SW480 (cell line): ENCODE measurements at places on chromosomes 12 and 14.

GRCh38 chr14:93121030-93121834 lies 5.5 kb upstream of the ITPK1 start:
- no peak for DNase-seq

GRCh38 chr12:129459886-129460285 lies 443.9 kb downstream of the TMEM132D start:
- no peak for DNase-seq

- peak; percentile 24 for DNase-seq
Observed at GRCh38 chr12:75876832-75877762, 154.5 kb downstream of the PHLDA1 start.

DNA sequence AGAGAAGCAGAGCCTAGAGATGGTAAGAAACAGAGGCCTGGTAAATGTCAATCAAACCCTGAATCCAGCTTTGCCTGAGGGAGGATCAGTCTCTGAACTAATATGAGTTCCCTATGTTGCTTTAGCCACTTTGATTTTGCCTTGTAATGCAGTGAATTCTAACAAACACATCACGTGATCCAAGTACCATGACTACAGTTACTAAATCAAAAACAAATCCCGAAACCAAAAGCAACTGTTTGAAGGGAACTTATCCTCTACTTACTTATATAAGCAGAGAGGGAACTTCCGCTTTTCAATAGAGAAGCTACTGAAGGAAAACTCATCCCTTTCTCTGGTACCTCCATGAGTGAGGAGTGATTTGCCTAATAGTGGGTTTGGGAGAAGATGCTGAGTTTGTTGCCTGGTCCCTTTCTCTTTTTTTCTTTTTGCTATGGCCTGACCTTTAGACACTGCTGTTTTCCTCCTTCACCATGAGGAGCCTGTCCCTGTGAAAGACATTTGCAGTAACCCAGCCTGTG lies 7.7 kb upstream of the PPTC7 start:
- DNase-seq, result no peak

DNA sequence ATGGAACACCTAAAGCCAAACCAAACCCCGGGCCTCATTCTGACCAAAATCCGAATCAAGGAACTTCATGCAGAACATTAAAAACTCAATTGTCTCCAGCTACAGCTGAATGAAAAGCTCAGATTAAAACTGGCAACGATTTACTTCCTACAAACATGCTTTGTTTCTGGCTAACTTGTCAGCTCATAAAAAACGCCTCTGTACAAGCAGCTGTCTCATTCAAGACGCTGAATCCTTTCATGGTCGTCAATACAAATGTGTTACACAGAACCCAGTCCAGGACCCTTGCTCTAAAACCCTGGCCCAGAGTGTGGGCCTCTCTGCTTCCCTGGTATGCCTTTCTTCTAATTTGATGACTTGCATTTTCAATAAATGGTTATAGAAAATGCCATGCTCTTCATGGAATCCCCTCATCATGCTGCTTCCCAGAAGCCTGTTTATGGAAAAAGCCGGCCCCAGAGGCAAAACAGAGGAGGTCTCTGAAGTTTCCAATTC lies 183.1 kb downstream of the PHLDA1 start:
- DNase-seq, result no peak

DNA sequence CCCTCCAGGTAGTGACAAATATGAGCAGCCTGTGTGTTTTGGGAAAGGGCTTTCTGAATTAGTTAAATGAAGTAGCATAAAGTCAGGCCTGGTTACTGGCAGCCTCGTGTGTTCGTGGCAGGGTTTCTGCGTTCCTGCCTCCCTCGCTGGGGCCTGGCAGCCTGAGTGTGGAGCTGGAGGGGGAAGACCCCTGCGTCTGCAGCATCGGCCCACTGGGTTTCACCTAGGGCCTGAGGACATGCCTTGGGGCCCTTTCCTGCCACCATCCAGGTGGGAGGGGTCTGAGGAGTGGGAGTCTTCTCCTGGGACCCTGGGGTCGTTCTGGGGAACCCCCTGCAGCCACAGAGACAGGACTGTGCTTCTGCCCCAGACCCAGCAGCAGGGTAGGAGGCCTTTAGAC lies 20.4 kb upstream of the AMN start:
- DNase-seq, result no peak

GRCh38 chr12:12975322-12976077 lies 23.5 kb upstream of the GPRC5D start:
- DNase-seq, result peak; percentile 69

- no peak for DNase-seq
Observed at GRCh38 chr12:6780573-6780972, 8.3 kb downstream of the LAG3 start.

- DNase-seq, result no peak
Observed at GRCh38 chr12:119096429-119097202, 82.1 kb upstream of the HSPB8 start.

DNA sequence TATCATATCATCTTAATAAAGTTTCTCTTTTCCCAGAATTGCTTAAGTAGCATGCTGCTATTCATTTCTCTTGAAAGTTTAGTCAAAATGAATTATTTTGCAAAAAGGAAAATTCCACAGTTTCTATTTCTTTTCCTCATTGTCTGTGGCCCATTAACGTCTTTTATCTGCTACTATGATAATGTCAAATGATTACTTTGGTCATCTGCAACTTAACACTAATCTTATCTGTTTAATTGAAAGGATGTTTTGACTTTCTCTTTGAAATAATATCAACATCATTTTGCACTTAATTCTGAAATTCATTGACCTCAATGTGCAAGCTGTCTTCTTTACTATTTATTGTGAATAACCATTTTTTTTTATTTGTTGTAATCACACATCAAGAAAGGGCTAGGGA lies 146.5 kb upstream of the SLCO1C1 start:
- no peak for DNase-seq

DNA sequence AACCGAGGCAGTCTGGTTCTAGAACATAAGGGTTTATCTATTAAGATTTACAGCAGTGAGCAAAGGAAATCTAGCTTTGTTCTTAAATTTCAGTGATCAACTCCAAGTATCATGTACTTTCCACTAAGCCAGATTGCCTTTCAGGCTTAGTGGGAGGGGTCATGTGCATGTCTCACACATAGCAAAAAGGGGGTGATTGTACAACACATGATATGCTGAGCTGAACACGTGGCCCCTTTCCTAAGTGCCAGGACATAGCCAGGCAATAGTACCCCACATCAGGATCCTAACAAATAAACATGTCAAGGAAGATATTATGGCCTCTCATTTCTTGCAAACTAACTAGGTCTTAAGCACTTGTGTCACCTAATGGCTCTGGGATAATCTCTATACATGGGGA lies 347.2 kb downstream of the C12orf75 start:
- no peak for DNase-seq

DNA sequence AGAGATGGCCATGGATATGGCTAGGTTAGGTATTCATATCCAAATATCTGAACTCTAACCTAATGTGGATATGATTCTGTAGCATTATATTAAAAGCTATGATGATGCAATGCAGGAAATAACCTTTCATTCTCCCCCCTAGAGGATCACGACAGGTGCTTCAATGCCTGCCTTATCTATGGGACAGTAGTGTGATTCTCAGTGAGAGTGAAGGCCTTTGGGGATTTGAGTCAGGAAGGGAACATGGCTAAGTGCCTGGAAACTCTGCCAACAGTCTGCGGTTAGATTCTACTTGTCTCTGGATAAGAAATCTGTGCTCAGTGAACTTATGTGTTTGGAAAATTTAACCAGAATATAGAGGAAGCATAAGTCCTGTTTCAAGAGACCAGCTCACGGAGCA lies 81.8 kb downstream of the SLC38A1 start:
- no peak for DNase-seq

DNA sequence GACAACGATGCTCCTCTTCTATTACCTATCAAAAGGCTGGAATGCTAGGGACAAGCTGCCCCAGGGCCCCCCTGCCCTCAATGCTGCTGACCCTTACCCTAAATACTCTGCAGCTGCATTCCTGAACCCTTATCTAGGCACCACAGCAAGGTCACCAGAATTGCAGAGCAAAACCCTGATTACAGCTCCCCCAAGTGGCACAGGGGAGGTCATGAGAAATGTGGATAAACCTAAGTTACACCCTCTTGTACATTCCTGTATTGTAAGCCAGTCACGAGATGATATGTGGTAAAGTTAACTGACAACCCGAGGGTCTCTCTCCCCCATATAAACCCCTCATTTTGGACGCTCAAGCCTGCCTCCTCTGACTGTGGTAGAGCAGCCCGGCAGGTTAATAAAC lies 411.8 kb upstream of the STXBP6 start:
- no peak for DNase-seq

DNA sequence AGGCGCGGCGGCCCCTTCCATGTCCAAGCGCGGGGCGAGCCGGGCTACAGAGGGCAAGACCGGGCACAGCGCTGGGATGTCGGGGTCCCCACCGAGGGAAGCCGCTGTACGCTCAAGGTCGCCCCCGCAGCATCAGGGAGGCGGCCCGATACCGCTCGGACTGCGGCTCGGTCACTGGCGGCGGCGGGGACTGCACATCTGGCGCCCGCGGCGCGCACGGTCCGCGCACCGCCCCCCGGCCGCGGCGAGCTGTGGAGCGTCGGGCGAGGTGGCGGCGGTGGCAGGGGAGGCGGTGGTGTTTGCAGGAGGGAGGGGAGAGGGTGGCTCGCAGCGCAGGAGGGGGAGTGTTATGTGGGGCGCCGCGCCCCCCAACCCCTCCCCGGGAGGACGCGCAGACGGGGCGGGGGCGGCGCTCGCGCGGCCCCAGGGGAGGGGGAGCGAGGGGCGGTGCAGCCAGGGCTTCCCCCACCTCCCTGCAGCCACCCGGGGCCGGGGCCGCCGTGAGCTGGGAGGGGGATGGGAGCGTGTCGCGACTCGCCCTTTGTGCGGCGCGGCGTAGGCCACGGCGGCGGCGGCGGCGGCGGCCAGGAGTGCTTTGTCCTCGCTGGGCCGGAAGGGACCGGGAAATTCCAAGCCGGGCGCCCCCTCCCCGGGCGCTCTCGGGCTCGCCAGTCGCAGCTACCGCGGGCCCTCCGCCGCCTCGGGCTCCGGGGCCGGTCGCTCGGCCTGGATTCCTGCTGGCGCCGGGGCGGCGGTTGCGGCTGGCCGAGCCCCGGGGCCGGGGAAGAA lies at the start of gene NUAK1:
Gene NUAK1 (minus strand): TSS at position 322 of the 789 bp plus-strand sequence. CDS start 301 bp downstream, at position 21.
- peak; percentile 68 for DNase-seq

- peak; percentile 78 for DNase-seq
Observed at GRCh38 chr14:51638071-51638944, 13.4 kb upstream of the FRMD6 start.

DNA sequence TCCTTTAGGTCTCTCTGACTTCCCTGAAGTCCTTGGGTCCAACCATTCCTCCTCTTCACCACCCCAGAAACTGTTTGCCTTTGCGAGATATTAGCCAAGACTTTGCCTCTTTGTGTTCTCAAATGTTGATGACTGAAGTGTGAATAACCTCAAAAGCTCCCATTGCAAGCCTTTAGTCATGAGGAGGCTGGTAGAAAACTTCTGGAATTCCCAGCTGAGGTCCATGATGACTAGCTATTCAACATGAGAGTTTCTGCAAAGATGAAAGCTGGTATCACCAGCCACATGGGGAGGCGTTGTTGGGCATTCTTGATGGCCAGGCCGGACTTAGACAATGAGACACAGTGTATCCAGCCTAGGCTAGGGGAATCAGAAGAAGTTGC lies 111.7 kb downstream of the TBX5 start:
- no peak for DNase-seq

DNA sequence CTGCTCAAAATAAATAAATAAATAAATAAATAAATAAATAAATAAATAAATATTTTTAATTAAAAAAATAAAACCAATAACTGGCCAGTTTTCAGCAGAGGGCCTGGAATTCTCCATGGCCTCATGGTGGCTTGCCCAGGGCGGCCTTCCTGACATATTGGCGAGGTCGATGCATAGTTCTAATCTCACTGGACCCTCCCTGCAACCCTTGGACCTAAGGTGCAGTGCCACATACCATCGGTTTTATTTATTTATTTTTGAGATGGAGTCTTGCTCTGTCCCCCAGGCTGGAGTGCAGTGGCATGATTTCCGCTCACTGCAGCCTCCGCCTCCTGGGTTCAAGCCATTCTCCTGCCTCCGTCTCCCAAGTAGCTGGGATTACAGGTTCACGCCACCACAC lies 3.9 kb upstream of the VSIG10 start:
- no peak for DNase-seq

GRCh38 chr12:119292893-119293630 lies 41.5 kb upstream of the CCDC60 start:
- no peak for DNase-seq

DNA sequence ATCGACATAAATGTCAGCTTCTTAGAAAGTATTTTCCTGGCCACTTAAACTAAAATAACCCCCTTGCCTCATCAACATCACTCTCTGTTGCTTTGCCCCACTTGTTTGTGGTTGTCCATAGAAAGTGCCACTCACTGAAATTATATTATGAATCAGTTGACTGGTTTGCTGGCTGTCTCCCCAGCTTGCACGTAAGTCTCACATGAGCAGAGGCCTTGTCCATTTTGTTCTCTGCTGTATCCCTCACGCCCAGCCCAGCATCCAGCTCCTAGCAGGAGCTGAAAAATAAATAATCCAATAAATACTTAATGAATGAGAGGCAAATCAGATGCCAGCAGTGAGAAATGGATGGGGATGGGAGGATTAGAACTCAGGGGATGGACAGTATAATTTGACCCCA lies 159.3 kb downstream of the KSR2 start:
- DNase-seq, result no peak

GRCh38 chr12:2149091-2149490 lies 96.3 kb downstream of the CACNA1C start:
- DNase-seq, result no peak

- no peak for DNase-seq
Observed at GRCh38 chr14:21275261-21275858, 4.5 kb upstream of the RPGRIP1 start.

DNA sequence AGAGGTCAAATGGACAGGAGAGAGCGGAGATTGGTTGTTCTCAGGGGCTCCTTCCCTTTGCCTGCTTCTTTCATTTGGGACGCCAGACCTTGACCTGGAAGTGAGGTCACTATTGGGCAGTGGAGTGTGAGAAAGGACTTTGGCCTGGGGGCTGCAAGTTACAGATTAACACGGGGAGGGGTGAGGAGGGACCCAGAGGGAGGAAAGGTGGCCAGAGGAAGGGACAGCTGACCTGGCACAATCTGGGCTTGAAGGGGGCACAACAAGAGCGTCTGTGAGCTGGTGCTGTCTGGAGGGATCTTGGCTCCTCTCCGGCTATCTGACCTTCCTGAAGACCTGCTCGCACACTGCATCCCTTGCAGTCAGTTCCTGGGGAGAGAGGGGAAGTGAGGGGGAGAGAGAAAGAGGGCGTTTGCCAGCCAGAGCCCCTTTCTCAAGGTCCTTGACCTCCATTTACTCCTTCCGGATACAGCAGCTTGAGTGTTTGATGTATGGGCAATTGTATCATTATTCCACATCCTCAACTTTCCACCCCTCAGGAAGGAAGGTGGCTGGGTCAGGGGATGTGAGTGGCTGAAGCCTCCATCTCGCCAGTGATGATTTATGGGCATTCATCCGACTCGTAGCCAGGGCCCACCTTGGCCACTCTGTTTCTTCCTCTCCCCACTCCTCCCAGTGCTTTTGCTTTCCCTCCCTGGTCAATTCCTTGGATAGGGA lies 4.7 kb downstream of the RBP5 start:
- DNase-seq, result no peak

DNA sequence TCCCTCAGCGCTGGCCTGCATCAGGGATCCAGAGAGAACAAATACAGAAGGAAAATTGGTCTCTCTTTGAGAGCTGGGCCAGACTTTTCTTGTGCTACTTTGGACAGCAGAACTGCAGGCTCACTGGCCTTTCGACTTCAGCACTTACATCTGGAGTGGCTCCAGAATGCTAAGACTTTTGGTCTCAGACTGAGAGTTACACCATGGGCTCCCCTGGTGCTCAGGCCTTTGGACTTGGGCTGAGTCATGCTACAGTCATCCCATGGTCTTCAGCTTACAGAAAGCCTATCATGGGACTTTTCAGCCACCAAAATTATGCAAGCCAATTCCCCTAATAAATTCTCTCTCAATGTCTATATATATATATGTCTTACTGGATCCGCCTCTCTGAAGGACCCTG lies 9.0 kb upstream of the CD163 start:
- DNase-seq, result peak; percentile 29
